ENCODE measurements at places on chromosomes 16 and 17.
A peak's percentile ranks its signal among the peaks of the same experiment; 100 is the strongest.

GRCh38 chr17:14144508-14144907, 75.2 kb downstream of the COX10 start:
- no peak for DNase-seq

GRCh38 chr16:58755989-58756649, 22.0 kb upstream of the GOT2 start:
- DNase-seq: peak; percentile 67

- DNase-seq: no peak
Measured at GRCh38 chr17:60627124-60627523, 27.1 kb downstream of the PPM1D start.

DNA sequence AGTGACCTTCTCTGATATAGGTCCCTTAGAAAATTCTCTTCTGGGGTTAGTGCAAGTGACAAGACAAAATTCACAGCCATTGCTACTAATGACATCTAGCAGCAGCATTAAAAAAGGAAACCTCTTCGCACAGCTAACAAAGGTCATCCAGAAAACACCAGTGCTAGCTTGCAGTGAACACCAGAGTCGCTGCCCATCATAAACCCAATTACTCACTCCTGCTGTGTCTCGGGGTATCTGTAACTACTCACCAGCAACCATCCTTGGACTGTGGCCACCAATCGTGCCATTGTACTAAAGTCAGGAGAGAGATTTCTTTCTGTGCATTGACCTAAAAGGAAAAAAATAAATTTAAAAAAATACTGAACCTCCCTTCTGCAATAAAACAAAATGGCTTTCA, 1494.7 kb upstream of the CDH8 start:
- DNase-seq: no peak

GRCh38 chr17:10803350-10803749, 549 bp downstream of the TMEM238L start:
- no peak for DNase-seq

DNA sequence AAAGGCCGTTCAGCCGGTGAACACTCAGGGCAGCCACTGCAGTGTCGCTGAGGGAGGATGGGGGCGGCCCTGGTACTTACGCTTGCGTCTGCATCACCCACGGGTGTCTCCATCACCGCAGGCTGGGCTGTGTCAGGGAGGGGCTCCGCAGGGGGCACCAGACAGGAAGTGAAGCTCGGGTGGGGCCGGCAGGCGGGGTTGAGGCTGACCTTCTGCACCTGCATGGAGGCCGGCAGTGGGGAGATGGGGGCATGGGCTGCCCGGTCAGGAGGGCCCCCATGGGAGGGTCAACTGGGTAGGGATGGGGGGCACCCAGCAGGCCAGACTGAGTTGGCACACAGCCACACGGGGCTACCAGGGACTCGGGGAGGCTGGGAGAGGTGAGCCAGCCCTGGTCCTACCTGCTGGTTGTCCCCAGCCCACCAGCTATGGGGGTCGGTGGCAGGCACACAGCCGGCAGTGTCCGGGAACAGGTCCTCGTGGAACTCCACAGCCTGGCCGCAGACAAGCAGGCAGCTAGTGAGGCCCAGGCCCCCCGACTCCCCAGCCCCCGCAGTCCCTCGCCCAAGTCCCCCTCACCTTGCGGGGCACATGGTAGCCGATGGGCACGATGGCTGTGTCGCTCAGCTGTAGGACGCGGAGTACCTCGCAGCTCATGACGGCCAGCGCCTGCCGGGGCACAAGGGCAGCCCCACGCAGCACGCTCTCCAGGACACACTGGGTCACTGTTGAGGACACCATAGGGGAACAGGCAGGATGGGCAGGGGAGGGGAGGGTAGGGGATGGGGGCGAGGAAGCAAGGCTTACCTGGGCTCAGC, 7.2 kb upstream of the VASN start:
- no peak for DNase-seq

GRCh38 chr16:21205303-21205702, 6.1 kb downstream of the ZP2 start:
- DNase-seq: no peak

DNA sequence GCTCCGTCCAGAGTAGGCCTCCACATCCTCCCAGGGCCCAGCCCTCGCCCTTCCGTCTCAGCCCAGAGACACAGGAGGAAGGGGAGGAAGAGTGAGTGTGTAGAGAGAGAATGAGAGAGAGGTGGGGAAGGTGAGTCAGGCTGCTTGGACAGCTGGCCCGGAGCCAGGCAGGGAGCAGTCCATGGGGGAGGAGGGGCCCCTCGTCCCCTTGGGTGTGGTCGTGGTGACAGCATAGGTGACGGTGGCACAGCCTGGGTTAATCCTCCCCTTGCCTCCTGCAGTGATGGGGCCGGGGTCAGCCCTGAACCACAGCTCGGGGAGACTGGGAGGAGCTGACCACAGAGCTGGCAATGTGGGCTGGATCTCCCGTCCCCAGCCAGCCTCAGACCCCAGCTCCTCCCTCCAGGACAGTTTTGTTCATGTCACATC, 36.5 kb downstream of the FA2H start:
- no peak for DNase-seq

DNA sequence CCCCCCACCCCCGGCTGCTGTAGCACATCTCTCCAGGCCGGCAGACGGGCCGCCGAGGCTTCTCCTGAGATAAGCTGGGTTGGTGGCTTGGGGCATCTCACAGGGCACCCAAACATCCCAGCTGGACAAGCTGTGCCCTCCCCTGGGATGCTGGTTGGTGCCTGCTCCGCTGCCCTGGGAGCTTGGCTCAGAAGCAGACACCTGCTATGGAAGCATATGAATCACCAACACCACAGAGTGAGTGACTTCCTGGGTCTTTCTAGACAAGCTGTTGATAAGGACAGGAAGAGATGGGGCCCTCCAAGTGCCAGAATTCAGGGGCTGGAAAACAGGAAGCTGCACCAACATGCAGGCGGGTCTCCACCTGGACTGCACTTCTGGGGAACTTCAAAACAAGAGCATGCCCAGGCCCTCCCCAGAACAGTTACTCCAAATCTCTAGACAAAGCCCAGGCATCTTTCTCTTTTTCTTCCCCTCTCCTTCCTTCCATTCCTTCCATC, 13.7 kb downstream of the C16orf95 start:
- DNase-seq: no peak

DNA sequence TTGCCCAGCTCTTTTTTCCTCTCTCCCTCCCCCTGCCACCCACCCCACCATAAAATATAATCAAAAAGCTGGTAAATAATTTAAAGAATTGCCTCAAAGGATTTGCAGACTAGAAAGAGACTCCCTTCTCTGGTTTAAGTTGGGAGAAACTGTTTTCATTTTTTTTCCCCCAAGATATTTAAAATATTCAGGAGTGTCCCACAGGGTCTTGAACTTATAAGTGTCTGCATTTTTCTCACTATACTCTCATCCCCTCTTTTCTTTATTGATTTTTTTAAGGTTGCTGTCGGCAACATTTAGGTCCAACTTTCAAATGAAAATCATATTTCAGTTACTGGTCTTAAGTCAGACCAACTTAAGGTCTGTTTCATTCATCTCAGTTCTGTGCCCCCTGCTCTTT, 210.2 kb downstream of the MSI2 start:
- DNase-seq: no peak

GRCh38 chr17:54099221-54099620, 276.5 kb downstream of the KIF2B start:
- no peak for DNase-seq

DNA sequence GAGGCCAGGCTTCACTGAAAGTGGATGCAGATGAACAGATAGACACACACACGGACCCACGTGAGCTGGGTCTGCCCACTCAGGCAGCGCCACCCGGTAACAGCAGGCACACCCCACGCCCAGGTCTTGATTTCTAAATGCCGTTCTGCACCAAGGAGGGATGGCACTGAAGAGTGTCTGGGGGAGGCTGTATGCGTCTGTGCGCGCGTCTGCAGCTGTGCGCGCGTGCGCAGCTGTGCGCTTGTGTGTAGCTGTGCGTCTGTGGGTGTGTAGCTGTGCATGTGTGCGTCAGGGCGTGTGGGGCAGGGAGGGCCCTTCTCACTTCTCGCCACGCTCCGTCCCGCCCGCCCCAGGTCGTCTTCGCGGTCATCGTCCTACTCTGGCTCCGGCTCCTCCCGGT, 15.5 kb upstream of the IL17C start:
- no peak for DNase-seq

Measured in stimulated activated CD4-positive, alpha-beta T cell treated with anti-CD3 and anti-CD28 coated beads, TNF-alpha, amount 100 ng/mL, for 24 hours (primary cell).